ENCODE measurements at places on chromosomes 11 and 22.
A peak's percentile ranks its signal among the peaks of the same experiment; 100 is the strongest.

GRCh38 chr11:75430714-75431532 is 2.1 kb downstream of the KLHL35 start:
- DNase-seq, result no peak

- no peak for DNase-seq
Observed at GRCh38 chr22:40212121-40212520, 34.4 kb downstream of the TNRC6B start.

- DNase-seq, result no peak
Observed at GRCh38 chr11:26823963-26824362, 102.1 kb upstream of the SLC5A12 start.

DNA sequence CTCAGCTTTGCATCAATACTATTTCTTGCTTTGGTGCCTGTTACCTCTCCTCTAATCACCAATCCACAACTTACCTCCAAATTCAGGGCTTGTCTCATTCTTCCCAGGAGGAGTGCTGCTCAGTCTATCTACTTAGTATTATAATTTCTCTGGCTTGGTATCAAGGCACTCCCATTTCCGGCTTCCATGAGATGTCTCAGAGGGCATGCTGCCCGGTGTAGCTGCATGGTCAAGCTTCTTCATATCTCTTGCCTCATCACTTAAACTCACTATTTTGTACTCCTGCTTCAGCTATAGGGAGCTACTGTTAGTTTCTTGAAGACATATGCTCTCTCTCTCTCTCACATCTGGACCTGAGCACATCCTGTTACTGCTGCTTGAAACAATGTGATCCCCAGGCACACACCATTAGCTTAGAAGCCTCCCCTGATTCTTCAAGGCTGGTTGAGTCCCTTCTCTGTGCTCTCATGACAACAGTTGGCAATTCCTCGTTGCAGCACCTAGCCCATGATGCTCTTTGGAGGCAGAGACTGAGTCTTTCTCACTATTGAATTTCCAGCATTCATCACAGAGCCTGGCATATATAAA is 182.8 kb upstream of the SYN3 start:
- no peak for DNase-seq

GRCh38 chr11:68905421-68906360 is 2.0 kb downstream of the IGHMBP2 start:
- no peak for DNase-seq

GRCh38 chr11:129943036-129943435 is 47.7 kb upstream of the NFRKB start:
- no peak for DNase-seq

DNA sequence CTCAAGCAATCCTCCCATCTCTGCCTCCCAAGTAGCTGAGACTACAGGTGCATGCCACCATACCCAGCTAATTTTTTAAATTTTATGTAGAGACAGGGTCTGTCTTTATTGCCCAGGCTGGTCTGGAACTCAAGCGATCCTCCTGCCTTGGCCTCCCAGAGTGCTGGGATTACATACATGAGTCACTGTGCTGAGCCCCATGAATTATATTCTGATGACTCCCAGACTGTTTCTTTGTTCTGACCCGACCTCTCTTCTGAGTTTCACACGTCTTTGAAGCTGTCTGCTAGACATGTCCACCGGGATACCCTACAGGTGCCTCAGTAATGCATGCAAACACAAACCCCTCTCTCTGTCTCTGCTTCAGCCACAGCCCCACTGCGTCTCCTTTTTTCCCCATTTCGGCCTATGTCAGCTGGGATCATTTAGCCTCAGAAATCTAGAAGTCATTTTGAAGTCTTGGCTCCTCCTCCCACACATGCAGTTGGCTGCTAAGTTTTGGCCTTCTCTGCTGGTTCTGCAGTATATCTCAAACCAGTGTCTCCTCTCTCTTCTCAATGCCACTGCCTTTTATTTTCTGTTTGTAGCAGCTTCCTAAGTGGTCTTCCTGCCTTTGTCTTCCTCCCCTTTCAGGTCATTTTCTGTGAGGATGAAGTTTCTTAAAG is 4.8 kb downstream of the VPS26B start:
- DNase-seq, result no peak

DNA sequence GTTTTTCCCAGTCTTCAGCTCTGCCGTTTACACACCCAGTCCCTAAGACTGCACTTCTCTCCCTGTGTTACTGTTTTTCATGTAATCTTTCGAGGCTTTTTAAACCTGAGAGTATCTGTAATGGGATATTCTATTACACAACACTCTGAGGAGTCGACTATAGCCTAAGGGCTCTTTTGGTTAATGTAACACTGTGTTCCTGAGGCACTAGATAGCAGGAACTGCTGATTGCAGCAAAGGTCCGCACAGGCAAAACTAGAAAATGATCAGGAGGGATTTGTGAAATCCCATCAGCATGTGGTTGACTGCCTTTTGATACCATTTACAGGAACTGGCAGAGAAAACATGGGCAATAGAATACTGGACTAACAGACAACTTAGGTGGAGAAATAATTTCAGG is 512.3 kb upstream of the RAG2 start:
- no peak for DNase-seq

DNA sequence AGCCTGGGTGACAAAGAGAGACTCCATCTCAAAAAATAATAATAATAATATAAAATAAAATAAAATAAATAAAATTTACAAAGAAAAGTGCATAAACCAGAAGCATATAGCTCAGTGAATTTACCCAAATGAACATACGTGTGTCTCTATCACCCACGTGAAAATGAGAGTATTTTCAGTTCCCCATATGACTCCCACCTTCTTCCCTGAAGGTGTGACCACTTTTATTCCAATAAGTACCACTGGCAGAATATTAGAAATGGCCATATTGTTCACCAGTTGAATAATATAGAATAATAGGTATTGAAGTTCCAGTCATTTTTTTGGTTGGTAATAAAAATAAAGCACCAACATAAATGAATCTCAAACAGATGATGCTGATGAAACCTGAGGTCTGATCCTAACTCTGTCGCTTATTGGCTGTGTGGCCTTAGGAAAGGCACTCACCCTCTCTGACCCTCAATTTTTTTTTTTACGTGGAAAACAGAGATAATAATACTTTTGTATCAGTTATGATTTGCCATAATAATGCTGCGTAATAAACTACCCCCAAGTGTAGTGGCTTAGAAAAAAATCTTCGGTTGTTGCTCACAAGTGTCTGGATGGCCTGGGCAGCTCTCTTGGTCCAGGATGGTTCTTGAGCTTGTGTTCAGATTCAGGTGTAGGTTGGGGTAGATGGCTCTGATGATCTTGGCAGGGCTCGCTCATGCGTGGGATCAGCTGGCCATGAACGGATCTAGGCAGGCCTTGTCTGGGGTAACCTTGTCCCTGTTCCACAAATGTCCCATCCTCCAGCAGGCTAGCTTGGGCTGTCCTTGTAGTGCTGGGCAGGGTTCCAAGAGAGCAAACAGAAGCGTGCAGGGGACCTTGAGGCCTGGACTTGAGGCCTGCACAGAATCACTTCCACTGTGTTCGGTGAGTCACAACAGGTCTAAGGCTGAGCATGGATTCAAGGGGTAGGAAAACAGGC is 88.1 kb downstream of the MYO18B start:
- no peak for DNase-seq

- peak; percentile 70 for DNase-seq
Observed at GRCh38 chr11:33987975-33988580, 63.5 kb upstream of the CAPRIN1 start.

DNA sequence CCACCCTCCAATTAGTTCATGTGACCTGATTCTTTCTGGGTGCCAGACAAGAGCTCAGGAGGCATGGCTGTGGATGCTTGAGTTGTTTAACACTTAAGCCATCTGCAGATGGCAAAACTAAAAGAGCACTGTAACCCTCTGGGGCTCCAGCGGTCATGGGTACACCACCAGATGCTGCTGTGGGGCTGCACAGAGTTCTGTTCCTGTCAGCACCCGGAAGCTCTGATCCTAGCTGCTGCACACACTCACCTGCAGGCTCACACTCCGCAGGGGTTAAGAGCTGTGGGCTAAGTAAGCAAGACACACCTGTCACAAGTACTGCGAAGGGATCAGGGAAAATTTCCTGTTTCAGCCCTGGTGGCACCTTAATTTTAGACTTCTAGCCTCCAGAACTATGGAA is 307.8 kb downstream of the C11orf87 start:
- no peak for DNase-seq

DNA sequence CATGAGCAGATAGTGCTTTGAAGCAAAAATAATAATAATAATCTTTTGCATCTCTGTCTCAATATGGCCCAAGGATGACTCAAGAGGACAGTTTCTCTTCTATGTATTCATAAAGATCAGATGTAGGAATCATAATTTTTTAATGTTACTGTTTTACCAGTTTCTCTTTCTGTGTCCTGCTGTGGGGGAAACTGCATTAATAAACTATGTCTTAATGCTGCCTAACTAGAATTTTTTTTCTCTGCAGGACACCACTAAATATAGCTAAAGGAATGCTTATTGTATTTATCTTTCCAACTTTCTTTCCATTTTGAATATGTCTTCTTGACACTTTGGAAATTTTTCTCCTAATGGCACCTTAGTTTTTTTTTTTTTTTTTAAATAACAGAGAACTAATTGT is 6.5 kb downstream of the FJX1 start:
- no peak for DNase-seq

- DNase-seq, result no peak
Observed at GRCh38 chr11:48005136-48005535, 24.8 kb downstream of the PTPRJ start.

DNA sequence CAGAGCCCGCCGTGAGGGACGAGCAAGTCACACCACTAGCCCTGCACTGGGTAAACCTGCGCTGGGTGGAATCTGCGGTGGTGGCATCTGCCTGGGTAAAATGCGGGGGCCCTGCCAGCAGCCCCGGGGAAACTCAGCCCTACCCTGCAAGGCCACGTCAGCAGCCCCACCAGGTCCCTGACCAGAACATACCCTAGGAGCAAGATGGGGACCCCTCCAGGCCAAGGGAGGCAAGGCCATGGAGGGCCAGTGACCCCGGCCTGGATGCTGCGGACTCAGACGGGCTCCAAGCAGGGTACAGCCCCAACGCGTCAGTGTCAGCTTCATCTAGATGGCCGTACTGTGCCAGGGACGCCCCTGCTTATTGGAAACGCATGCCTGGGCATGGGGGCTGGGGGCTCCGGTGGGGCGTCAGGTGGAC is 26.3 kb downstream of the TOLLIP start:
- DNase-seq, result no peak

DNA sequence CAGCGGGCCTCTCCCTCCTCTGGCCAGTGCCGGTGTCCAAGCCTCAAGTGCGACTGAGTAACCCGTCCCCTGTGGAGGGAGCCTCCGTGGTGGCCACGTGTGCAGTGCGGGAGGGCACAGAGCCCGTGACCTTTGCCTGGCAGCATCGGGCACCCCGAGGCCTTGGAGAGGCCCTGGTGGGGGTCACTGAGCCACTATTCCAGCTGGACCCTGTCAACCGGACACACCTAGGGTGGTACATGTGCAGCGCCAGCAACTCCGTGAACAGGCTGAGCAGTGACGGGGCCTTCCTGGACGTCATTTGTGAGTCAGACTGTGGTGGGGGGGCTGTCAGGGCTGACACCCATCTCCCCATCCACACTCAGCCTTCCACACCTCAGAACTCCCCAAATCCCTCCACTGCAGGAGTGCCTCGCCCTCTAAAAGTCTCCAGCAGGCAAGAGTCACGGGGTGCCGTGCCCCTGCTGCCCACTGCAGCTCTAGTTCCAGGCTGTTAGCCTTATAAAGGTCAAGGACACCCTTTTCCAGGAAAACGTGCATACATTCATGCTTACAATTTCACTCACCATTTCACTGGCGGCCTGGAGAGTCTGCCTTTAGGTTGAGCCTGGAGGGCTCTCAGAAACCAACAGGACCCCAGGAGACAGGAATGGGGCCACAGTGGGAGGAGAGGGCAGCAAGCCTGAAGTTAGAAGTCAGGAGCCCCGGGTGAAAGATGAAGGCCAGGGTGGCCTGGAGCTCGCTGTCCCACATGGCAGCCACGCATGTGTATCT is 2.6 kb downstream of the VSIG10L2 start:
- no peak for DNase-seq

DNA sequence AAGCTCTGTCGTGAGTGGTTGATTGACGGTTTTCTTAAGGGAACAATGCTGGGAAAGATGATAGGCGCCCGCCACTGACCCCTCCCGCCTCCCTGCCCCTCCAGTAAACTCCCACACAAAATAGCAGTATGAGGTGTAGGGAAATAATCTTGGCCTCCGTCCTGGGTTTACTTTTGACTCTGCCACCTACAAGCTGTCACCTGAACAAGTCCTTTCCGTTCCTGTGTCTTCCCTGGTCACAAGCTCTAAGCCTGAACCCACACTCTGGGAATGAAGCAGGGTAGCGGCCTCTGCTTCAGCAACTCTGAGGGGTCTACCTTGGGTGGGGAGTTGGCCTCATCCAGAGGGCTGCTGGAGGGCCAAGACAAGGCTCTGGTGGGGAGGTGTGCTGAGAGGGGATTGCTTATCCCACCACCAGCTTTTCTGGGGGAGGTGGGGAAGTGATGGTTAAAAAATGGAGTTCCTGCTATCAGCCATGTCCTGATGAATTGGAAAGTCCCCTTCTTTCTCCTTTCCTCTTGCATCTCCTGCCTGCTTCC is 87.8 kb downstream of the CEP164 start:
- no peak for DNase-seq

- no peak for DNase-seq
Observed at GRCh38 chr11:72008728-72009127, 10.0 kb downstream of the IL18BP start.

DNA sequence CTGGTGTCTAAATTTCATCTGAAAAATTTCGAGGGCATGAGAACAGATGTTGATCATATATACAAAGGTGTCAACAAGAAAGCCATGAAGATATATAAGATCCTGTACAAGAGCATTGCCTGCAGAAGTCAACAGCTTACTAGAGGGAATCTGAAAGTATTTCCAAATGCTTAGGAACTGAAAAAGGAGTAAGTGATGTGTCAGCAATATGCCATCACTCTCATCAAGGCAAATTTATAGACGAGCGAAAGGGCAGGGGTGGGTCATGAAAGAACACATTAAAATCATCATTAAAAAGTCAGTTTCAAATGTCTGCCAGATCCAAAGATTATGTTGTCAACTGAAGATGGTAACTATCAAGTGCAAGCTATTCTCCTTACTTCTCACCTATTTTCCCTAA is 1299.0 kb downstream of the LRRC4C start:
- no peak for DNase-seq

GRCh38 chr11:3126901-3127691 is 38.0 kb downstream of the OSBPL5 start:
- no peak for DNase-seq

DNA sequence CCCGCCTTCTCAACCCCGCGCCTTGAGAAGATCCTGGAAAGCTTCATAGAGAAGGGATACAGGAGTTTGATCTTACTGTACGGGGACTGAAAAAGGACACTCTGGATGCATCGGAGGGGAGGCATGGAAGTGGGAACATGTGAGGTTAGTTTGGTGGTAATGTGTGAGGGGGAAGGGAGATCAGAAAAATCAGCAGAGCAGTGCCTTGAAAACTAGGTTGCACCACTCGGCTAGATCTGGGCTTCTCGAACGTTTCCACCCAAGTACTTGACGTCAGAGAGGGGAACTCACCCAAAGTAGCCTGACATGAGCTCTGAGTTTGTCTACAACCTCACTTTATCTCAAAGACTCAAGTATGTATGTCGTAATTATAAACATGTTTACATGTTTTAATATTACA is 14.5 kb downstream of the USP35 start:
- DNase-seq, result no peak

- DNase-seq, result no peak
Observed at GRCh38 chr22:24319451-24319850, 48.8 kb downstream of the SPECC1L start.

All from SK-N-DZ (cell line).